ENCODE measurements at places on chromosomes 3 and 15.
A peak's percentile ranks its signal among the peaks of the same experiment; 100 is the strongest.

GRCh38 chr3:98602078-98602678 is 8.8 kb upstream of the CPOX start:
- DNase-seq, result no peak

DNA sequence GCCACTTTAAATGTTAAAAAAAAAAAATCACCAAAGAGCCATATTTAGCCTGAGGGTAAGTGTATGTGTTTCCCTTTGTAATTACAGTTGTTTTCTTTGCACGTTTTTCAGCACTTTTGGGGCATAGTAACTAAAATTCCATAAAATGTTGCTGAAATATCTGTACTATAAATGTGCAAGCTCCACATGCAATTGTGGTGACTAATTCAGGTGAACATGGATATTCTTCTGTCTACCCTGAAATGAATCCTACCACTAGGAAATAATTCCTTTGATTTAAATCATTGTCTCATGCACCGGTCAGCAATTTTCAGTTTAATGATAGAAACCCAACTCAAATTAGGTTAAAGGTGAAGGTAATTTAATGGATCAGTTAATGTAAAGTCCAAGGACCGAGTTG is 13.1 kb upstream of the TFG start:
- no peak for DNase-seq

- DNase-seq, result no peak
These were observed 85.4 kb downstream of the MAGI1 start for GRCh38 chr3:65953301-65953812.

DNA sequence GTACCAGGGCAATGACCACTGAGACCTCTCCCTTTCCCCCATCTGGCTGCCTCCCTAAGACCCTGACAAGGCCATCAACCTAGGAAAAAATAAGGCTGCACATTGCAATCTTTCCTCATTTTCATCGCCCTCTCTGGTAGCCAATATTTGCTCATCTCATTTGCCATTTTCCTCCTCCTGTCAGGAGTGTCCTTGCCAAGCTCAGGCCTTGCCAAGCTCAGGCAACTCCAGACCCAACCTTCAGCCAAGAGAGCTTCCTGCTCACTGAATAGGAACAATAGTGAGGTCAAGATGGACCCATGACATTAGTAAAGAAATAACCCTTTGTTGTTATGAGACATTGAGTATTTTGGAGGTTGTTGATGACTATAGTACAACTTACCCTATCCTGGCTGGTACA is 380.3 kb downstream of the RSL24D1 start:
- no peak for DNase-seq

- DNase-seq, result no peak
These were observed 220.3 kb upstream of the HES1 start for GRCh38 chr3:193915613-193916012.

GRCh38 chr3:132003685-132004084 is 31.1 kb downstream of the CPNE4 start:
- DNase-seq, result no peak

DNA sequence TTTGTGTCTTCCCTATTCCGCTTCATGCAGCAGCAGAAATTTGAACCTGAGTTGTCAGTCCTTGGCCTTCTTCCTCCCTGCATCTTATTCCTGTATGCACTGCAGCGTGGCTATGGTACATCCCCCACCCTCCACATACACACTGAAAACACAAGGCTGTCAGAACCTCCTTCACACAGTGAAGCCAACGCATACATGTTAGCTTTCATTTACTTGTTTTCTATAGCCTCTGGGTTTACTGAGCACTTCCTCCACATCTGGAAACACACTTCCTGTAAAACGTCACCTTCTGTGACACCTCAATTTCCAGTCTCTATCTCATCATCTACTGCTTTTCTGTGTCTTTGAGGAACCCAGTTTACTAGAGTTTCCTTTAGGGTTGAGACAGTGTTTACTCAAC is 47.0 kb downstream of the SUSD5 start:
- no peak for DNase-seq

- no peak for DNase-seq
These were observed 33.5 kb downstream of the ESYT3 start for GRCh38 chr3:138467931-138468330.

- no peak for DNase-seq
These were observed 21.3 kb downstream of the LSAMP start for GRCh38 chr3:116423945-116424344.

DNA sequence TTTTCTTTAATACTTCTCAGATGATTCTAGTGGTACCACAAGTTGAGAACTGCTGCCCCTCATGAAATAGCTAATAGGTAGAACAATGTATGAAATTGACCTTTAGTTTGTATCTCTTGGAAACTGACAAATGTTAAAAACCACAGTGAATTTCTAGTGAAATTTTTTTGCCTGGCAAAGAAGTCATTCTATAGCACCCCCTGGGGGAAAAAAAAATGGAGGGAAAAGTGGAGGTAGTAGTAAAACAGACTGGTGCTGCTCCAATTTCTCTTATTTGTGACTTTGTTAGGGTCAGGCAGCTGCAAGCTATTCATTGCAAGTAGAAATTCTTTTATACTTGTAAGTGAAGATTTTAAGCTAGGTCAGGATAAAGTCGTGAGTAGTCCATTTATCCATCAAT is 605.0 kb downstream of the NLGN1 start:
- DNase-seq, result no peak

- no peak for DNase-seq
These were observed 40.1 kb upstream of the SEMA4B start for GRCh38 chr15:90160781-90161727.

DNA sequence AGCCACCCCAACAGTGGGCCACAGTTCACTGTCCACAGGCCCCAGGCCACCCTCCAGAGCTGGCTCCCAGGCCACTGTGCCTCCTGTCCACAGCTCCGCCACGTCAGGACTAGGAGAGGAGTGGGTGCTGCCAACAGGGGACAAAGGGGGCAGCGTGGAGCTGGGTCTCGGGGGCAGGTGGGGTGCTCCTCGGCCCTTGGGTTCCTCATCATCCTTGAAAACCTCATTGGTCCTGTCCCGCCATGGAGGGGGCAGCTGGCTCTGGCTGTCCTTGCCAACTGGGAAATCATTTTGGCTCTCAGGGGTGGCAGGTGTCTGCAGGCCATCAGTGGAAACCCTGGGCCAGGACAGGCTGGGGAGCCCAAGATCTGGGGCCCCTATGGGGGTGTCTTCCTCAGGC is 45.2 kb downstream of the ADAMTS7 start:
- DNase-seq, result no peak

GRCh38 chr15:57506422-57506821 is 85.3 kb upstream of the MYZAP start:
- no peak for DNase-seq

GRCh38 chr3:59094446-59094845 is 44.6 kb upstream of the CFAP20DC start:
- DNase-seq, result no peak

DNA sequence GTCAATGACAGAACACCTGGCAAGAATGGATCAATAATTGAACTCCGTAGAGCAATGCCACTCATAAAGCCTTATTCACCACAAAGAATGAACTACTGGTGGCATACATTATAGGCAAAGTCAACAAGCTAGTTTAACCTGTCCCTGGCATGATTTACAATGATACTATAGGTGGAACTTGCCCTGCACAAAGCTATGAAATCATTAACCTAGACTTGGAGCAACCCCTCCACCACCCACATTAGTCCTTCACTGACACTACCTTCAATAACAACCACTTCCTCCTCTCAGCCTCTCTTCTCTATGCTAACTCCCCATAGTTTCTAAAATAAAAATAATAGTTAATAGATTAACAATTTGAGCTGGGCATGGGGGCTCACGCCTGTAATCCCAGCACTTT is 54.4 kb downstream of the ACAP2 start:
- no peak for DNase-seq

DNA sequence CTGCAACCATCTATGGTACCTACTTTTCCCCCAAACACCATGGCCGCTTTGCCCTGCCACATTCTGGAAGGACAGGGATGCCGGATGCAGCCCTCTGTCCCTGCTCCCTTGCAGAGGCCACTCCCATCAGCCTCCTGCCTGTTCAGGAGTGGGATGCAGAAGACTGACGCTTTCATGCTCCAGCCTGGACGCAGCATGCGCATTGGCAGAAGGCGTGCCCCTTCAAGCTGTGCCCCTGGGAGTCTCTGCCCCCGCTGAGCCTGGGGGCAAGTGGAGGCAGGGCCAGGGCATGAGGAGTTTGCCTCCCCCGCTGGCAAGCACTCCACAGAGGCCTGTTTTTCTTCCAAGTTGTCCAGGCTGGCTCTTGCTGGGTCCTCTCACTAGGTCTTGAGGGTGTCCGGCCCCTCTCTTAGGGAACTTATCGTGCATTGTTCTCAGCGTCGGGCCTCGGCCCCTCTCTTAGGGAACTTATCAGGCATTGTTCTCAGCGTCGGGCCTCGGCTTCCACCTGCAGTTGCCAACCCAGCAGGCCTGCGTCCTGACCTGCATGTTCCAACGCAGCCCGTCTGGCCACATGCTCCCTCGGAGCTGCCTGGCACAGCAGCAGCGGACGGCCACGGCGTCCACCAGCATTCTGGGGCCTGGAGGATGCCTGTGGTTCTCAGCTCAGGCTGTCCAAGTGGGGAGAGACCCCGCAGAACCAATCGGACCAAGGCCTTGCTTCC is 14.6 kb upstream of the SNRPA1 start:
- no peak for DNase-seq

DNA sequence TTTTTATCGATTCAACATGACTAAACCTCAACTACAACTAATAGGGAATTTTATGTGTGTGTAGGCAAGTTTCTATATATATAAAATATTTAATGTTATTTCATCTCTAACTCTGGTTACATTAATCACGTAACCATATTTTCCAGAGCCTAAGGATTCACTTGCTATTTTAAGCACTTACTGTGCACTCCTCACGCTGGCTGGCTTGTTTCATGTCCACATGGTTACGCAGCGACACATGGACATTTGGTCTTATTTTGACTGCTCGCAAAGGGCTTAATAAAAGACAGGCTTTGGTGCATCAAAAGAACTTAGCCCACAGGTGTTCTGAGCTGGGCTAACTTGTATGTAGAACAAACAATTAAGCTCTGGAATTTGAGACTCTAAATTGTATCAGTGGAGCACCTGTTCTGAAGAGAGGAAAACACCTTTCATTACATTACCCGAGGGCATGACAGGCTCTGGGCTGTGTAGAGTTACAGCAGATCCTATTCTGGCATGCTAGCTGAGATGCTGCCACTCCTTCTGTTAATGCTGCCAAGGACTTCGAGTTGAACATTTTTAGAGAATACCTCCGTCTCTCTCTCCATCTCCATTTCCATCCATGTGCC is 130.0 kb upstream of the NR2F2 start:
- no peak for DNase-seq

- no peak for DNase-seq
These were observed 5.2 kb downstream of the LRIG1 start for GRCh38 chr3:66495668-66496045.

DNA sequence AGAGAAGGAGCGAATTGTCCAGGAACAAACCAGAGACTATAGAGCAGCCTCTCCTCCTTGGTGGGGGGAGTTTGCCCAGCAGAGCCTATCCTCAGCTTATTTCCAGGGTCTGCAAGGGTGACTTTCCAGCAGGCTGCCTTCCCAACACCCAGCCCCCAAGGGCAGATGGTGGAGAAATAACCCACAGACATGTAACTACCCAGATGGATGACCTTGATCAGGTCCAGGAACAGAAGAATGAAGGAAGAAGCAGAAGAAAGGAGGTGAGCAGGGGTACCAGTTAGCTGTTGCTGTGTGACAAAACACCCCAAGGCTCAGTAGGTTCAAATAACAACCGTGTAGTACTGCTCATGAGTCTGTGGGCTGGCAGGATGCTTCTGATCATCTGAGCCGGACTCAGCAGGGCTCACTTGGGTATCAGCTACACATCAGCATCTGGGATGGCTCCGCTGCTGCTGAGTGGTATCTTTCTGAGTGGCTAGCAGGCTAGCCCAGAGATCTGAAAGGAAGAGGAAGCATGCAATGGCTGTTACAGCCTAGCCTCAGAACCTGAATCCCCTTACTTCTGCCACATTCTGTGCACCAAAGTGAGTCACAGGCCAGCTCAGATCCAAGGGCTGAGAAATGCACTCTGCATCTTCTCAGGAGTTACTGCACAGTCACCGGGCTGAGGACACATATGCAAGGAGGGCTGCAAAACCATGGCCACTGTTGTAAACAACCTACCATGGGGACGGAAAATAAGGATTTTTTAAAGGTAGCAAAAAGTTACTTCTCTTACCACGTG is 22.2 kb upstream of the TXNRD3 start:
- DNase-seq, result no peak

- DNase-seq, result no peak
These were observed 57.1 kb downstream of the FEM1B start for GRCh38 chr15:68334661-68335124.

- peak; percentile 9 for DNase-seq
These were observed 46.0 kb downstream of the ALDH1L1 start for GRCh38 chr3:126134219-126134975.

DNA sequence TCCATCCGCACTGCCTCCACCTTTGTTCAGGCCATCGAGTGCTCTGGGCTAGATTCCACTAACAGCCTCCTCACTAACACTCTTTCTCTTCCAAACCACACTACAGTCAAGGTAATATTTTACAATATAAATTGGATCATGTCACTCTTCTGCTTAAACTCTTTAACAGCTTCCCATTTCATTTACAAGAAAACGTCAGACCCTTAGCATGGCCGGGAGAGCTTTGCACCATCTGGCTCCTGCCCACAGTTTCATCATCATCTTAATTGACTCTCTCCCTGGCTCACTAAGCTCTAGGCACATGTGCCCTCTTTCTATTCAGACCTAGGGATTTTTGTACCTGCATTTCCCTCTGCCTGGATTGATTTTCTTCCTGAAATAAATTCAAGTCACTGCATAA is 354.7 kb downstream of the FGF12 start:
- no peak for DNase-seq

- no peak for DNase-seq
These were observed 84.5 kb downstream of the CACNA2D3 start for GRCh38 chr3:54206874-54207273.

DNA sequence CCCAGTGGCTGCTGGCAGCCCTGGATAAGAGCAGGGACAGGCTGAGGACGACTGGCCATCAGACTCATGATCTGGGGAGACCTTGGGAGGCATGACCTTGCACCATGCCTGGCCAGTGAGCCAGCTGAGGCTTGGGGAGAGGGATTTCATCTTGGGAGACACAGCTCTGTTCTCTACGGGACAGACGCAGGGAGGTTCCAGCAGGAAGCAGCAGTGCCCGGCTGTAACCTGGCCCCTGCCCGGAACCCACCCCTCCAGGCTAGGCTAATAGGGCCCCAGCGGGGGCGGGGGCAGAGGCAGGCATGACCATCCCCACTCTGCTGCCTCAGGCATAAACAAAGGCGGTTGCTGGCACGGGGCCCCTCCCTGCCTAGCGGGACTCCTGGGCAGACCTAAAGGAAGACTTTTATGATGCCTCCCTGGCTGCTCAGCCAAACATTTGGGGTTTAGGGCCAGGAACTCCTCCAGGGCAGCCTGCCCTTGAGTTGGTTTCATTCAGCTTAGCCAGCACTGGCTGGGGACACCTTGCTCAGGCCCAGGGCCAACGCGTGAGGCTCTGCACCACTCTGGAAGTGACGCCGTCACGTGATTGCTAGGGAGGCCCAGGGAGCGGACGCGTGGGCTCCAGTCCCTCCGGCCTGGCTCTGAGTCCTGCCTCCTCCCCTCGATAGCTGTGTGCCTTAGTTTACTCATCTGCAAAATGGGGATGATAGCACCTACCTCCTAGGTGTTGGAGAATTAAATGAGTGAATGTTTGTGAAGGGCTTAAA is 27.6 kb downstream of the HDAC11 start:
- DNase-seq, result no peak
